DMS79 treated with DMSO at 0.1 percent for 48 hours (cell line): ENCODE measurements at places on chromosomes 1 and 21.

DNA sequence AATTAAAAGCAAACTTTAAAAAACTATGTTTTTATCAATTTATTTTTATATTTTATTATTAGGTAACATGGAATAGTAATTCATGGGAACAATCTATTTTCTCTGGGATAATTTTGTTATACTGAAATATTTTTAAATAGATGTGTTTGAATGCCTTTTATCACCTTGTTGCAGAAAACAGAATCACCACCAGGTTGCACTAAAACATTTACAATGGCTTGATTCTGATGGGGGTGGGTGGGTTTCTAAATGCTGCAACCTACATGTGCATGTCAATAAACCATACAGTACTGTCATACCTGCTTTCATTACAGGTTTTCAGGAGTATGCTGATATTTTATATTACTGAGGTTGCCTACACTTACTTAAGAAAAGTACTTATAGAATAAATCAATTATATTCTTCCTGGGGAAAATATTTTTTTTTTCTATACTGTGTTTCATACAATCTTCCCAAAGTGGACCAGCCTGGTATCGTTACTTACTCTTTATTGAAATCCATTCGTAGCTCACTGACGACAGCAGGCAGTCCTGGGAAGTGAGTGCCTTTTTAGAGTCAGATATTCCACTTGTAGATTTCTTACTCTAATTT lies 132.8 kb downstream of the PTPRC start:
- no peak for DNase-seq

- no peak for DNase-seq
Observed at GRCh38 chr1:13775916-13776315, 75.9 kb downstream of the PRDM2 start.

- DNase-seq = no peak
Observed at GRCh38 chr1:174890024-174890423, 109.7 kb upstream of the CACYBP start.

DNA sequence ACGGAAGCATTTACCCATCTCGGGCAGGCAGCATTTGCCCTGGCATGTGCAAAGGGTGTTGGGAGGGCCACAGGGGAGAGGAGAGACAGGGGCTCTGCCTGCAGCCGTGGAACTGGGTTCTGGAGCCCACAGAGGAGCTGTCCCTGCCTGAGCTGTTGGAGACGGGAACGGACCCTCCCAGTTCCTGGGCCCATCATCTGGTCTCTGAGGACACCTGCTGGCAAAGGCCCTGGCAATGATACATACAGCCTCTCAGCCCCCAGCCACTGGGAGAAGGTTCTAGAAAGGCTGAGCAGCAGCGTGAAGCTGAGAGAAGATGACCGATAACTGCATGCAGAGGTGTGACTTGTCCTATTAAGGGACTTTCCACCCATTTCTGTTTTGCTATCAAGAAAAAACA lies 31.4 kb downstream of the FAAP20 start:
- no peak for DNase-seq

DNA sequence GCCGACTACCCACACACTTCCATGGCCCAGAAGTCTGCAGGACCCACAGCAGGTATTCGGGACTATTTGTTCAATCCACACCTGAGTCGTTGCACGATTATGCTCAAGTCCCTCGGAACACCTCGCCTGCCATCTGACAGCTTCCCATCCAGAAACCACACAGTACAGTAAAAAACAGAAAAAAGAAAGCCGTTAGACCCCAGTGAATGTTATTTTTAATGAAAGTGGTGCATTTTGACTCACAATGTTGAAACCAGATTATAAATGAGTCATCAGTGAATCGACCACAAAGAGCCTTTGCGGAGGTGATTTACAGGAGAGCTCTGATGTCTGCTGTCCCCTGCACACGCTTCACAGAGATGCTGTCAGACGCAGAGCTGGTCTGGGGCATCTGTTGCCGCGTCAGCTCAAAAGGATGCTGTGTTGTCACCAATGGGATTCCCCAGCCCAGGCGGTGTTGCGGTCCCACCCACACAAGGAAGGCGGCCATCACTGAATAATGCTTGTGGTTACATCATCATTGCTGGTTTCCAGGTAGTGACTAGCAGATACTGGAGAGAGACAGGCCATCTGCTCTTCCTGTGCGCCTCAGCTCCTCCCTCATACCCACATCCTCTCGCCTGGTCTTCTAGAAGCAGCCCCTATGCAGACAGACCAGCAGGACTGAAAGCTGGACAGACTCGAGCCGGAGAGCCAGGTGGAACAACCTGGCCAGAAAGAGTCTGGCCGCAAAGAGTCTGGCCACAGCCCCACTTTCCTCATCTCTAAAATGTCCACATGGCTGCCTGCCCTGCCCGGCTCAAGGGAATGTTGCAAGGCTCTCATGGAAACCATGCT lies 116.8 kb downstream of the TOMM20 start:
- no peak for DNase-seq

- no peak for DNase-seq
Observed at GRCh38 chr1:220804202-220804586, 17.5 kb downstream of the MTARC1 start.

- DNase-seq = no peak
Observed at GRCh38 chr1:10854856-10855459, 58.5 kb upstream of the CASZ1 start.

DNA sequence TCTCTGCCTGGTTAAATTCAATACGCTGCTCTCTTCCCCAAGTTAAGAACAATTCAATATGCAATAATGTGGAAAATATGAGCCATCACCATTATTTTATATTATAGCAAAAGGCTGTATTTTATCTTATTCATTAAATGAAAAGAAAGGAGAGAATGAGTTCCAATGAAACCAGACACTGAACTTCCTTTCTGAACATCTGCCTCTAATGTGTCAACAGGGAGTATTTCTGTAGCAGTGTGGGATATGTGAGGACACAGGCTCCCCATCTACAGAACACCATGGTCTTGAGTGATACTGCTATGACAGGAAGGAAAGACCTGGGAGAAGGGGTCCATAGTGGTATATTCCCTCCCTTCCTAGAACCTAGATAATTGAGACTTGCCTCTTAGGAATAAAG lies 46.3 kb downstream of the CASQ2 start:
- DNase-seq = no peak

- DNase-seq = peak; percentile 86
Observed at GRCh38 chr1:11690397-11691301, 861 bp upstream of the DRAXIN start.

DNA sequence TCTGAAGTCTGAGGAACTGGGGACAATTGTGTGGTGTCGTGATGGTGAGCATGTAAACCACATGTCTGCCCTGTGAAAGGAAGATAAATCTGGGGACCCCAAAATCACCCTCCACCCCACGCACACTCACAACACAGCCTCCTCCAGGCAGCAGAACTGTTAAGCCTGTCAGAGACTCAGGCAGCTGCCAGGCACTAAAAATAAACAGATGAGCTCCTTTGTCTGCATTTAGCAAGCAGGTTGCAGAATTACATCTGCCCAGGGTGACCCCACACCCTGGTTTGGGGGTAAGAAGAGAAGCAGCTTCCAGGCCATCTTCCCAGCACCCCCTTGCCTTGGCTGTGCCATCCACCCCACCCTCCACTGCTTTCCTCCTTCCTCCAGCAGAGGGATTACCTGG lies 119.1 kb upstream of the RUNX3 start:
- no peak for DNase-seq

- DNase-seq = no peak
Observed at GRCh38 chr1:54408147-54409066, 2.2 kb upstream of the SSBP3 start.

DNA sequence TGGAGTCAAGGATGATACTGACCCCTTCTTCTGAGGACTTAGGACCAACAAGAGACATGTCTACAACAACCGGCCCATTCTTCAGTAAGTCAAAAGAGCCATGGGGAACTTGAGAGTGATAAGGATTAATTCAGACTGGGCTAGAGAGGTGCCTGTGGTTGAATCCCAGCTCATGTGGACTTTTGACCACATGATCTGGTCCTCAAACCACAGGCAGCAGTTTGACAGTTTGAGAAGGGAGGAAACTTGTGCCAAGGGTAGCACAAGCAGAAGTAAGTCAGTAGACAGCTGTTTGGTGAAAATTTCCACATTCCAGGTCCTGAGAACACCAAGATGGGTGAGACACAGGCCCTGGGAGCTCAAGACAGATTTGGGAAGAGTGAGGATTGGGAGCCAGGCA lies 19.8 kb downstream of the SH3BP5L start:
- no peak for DNase-seq

GRCh38 chr21:43626390-43626789 lies 32.9 kb downstream of the HSF2BP start:
- no peak for DNase-seq

- no peak for DNase-seq
Observed at GRCh38 chr1:212987702-212988322, 27.9 kb downstream of the ANGEL2 start.

DNA sequence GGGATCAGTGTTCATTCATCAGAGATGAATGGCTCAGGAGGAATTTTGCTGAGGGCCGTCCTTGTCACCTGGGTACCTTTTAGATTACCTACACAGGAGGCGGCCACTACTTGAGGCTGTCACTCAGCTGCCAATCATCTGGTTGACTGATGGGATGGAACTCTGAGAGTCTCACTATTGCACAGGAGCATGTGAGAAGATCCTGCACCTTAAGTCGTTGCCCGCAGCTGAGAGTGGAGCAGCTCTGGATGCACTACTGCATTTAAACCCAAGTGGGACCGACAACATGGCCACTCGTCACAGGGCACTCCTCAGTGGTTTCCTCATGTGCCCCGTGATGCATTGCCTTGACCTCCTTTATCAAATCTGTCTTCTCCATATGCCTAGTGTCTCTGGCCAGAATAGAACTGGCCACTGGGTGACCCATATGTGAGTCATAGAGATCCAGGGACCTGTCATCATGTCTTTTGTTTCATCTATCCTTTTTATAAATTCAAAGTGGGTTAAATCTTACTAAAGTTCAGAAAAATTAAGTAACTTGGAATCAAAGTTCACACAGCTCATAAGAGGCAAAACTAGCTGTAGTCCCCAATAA lies 165.5 kb downstream of the ZSCAN20 start:
- no peak for DNase-seq

- no peak for DNase-seq
Observed at GRCh38 chr1:65980237-65980636, 187.5 kb downstream of the PDE4B start.
